ENCODE measurements at places on chromosomes 3 and 15. TPM values are rescaled to one million over a fixed set of nuclear protein-coding genes. Genes with fewer than 3 reads are reported as not detected.

Gene ETV5
- 46.2 TPM for total RNA-seq

Gene NANOGP8
- total RNA-seq = not detected

Gene SLC22A14
- total RNA-seq = 0.31 TPM

Gene ALCAM
- total RNA-seq = 119 TPM

Gene TNFSF10
- 4.7 TPM for total RNA-seq

Gene WNT7A
- total RNA-seq = 9.0 TPM

Gene GOLGA6A
- total RNA-seq = not detected

Gene TYRO3
- 20.3 TPM for total RNA-seq

Gene GOLGA6L25
- not detected for total RNA-seq

Gene SEMA5B
- total RNA-seq = 9.8 TPM

Gene ESYT3
- total RNA-seq = 0.31 TPM

Gene GNAT1
- total RNA-seq = not detected

Gene SMC4
- total RNA-seq = 52.4 TPM

Gene MST1R
- total RNA-seq = 0.31 TPM

Gene HESX1
- total RNA-seq = 0.47 TPM

Gene GATA2
- total RNA-seq = 0.31 TPM

Gene MRPL47
- total RNA-seq = 29.5 TPM

Gene CHL1
- 954 TPM for total RNA-seq

Gene ITGB5
- total RNA-seq = 25.6 TPM

Gene CIDEC
- total RNA-seq = not detected

Gene SATB1
- 166 TPM for total RNA-seq

Gene RTP1
- total RNA-seq = not detected

Gene HMG20A
- total RNA-seq = 41.6 TPM

Gene CTXN2
- 0.16 TPM for total RNA-seq

Gene C15orf62
- total RNA-seq = not detected

Gene HCN4
- total RNA-seq = 3.0 TPM

Gene PLCH1
- total RNA-seq = 10.9 TPM

Gene SKIL
- 134 TPM for total RNA-seq

Gene CCNB2
- 4.4 TPM for total RNA-seq

Gene PLS1
- 3.1 TPM for total RNA-seq

Gene CCDC54
- total RNA-seq = 0.16 TPM

Gene CP
- total RNA-seq = 1.7 TPM

Gene ENTPD3
- 1.6 TPM for total RNA-seq

Gene C3orf52
- total RNA-seq = 0.31 TPM

Gene NUTM1
- not detected for total RNA-seq

Gene KCNMB3
- total RNA-seq = 3.1 TPM

Data from occipital lobe (tissue), 3 donors.